ENCODE measurements at places on chromosomes 7 and 10. TPM values are rescaled to one million over a fixed set of nuclear protein-coding genes. Genes with fewer than 3 reads are reported as not detected.

HOGA1 gene
- total RNA-seq: 0.32 TPM

DENND11 gene
- total RNA-seq: 6.8 TPM

NT5C3A gene
- 12.2 TPM for total RNA-seq

NUTM2D gene
- total RNA-seq: 1.2 TPM

PNLIPRP3 gene
- total RNA-seq: not detected

FBXO24 gene
- total RNA-seq: 0.30 TPM

AQP1 gene
- 19.5 TPM for total RNA-seq

TFR2 gene
- 0.89 TPM for total RNA-seq

DOCK1 gene
- total RNA-seq: 69.8 TPM

ST8SIA6 gene
- 0.14 TPM for total RNA-seq

SLC18A2 gene
- 0.05 TPM for total RNA-seq

LIPM gene
- not detected for total RNA-seq

FBH1 gene
- total RNA-seq: 116 TPM

STEAP4 gene
- total RNA-seq: not detected

NXPH1 gene
- not detected for total RNA-seq

PAPSS2 gene
- 233 TPM for total RNA-seq

ASZ1 gene
- total RNA-seq: not detected

FAM25G gene
- not detected for total RNA-seq

NPY4R2 gene
- total RNA-seq: 0.37 TPM

C10orf90 gene
- total RNA-seq: not detected

UNCX gene
- not detected for total RNA-seq

GTF2IRD1 gene
- 23.2 TPM for total RNA-seq

TTYH3 gene
- total RNA-seq: 114 TPM

ATG9B gene
- total RNA-seq: 1.6 TPM

TMEM196 gene
- not detected for total RNA-seq

NANOS1 gene
- total RNA-seq: 0.23 TPM

TRA2A gene
- 28.1 TPM for total RNA-seq

RBP4 gene
- total RNA-seq: 0.09 TPM

APBB1IP gene
- total RNA-seq: not detected

ZNF736 gene
- 10.5 TPM for total RNA-seq

FFAR4 gene
- total RNA-seq: not detected

CPA2 gene
- not detected for total RNA-seq

GRK5 gene
- total RNA-seq: 9.0 TPM

ENTPD1 gene
- 0.09 TPM for total RNA-seq

HNRNPF gene
- total RNA-seq: 219 TPM

PLEKHS1 gene
- not detected for total RNA-seq

WNT16 gene
- 0.42 TPM for total RNA-seq

OR2A5 gene
- total RNA-seq: not detected

CASP7 gene
- total RNA-seq: 18.4 TPM

PLPP4 gene
- total RNA-seq: 49.6 TPM

PNLIP gene
- not detected for total RNA-seq

JCAD gene
- total RNA-seq: 91.2 TPM

ELN gene
- total RNA-seq: 0.59 TPM

OPN1SW gene
- not detected for total RNA-seq

DYDC2 gene
- not detected for total RNA-seq

ZNF425 gene
- 4.5 TPM for total RNA-seq

LRRC61 gene
- total RNA-seq: 1.8 TPM

STAG3 gene
- 0.88 TPM for total RNA-seq

ASB10 gene
- total RNA-seq: not detected

PTF1A gene
- total RNA-seq: not detected

MXI1 gene
- total RNA-seq: 20.2 TPM

ZNF503 gene
- total RNA-seq: 7.7 TPM

EPO gene
- total RNA-seq: not detected

LBX1 gene
- total RNA-seq: not detected

MAGI2 gene
- total RNA-seq: 16.0 TPM
